ENCODE measurements at places on chromosomes 11 and 22.

DNA sequence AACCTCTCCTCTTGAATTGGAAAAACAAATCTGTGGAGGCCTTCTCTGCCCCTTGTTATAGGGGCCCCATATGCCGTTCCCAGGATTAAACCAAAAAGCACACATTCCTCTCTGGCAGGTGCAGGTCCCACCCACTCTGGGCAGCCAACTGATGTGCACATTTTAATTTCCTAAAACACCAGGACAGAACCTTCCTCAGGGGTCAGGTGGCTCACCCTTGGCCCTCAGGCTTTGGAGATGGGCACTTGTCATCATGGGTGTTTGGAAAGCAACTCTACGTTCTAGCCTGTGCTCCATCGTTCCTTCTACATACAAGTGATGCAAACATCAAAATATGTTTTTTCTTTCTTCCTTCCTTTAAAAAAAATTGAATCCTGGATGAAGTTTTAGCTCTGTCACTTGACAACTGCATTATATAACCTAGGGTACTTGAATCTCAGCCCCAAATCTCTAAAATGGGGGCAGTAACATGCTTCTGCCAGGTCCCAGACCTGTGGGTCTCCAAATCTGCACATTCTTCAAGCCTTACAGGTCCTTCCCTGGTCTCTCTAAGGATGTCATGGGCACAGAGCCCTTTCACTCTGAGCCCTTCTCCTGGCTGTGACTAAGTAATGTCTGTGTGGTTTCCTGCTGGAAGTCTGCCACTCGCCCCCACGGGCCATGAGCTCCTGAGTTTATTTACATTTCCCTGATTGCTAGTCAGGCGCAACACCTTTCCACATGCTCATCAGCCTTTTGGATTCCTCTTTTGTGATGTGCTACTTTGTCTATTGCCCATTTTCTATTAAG, 43.8 kb downstream of the KCNQ1OT1 start:
- no peak for DNase-seq

DNA sequence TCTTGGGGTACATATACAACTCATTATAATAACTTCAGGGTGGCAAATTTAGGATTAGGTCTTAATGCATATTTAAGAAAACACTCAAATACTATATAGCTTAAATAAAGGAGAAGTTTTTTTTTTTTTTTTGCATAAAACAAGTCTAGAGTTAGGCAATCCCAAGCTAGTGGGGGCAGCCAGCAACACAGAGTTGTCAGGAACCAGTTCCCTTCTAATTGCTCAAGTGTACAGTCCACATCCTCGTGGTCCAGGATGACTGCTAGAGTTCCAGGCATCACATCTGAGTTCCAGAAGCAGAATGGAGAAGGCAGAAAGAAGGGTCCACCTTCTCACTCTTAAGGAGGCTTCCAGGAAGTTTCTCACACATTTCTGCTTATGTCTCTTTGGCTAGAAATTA, 261.9 kb upstream of the PLET1 start:
- no peak for DNase-seq

DNA sequence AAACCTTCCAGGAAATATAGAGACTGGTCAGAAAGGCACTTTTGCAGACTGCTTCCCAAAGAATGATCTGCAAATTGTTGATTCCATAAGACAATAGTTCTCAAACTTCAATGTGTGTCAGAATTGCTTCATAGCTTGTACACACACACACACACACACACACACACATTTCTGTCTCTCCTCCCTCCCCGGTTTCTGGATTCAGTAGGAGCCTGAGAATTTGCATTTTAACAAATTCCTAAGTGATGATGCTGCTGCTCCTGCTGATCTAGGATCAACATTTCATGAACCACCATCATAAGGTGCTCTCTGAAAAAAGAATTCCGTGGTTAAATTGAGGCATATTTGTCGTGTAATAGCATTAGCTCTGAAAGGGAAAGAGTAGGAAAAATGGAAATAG, 35.3 kb upstream of the FZD4 start:
- DNase-seq = peak; percentile 34

GRCh38 chr11:44992181-44992582, 41.5 kb upstream of the TP53I11 start:
- DNase-seq = no peak

- DNase-seq = no peak
Measured at GRCh38 chr22:48784701-48785503, 1042.8 kb downstream of the BRD1 start.

GRCh38 chr11:12275818-12276217, 101.6 kb upstream of the PARVA start:
- no peak for DNase-seq

DNA sequence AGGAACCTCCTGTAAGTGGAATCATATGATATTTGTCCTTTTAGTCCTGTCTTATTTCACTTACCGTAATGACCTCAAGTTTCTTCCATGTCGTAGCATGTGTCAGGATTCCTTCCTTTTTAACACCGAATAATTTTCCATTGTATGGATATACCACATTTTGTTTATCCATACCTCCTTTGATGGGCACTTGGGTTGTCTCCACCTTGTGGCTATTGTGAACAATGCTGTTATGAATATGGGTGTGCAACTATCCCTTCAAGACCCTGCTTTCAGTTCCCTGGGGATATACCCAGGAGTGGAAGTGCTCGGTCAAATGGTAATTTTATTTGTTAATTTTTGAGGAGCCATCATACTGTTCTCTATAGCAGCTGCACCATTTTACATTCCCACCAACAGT, 244.9 kb upstream of the BLID start:
- DNase-seq = no peak

DNA sequence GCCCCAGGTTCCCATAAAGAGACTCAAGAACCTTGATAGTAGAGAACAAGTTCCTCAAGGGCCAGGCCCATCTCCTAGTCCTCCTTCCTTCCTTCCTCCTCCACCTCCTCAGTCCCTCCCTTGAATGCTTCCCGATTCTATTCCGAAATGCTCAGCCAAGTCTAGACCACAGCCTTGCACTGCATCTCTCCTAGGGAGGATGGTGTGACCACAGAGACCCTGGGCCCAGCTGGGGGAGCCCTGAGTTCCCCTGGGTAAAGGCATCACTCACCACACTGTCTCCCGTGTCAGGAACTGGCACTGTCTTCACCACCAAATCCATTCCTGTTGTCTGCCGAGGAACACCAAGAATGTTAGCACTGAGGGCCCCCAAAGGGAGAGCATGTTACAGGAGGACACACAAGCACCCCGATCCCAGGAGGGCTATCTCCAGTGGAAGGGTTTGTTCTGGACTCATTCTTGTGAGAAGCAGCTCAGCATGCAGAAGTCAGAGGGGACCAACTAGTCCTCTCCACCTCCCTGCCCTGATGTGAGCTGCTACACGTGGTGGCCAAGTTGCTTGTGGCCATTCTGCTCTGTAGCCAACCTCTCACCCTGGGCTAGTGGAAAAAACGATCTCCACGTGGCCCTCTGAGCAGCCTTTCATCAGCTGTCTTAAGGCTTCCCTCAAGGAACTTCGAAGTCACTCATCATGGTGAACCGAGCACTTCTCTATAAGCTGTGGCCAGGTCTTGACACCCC, 8.7 kb downstream of the IFT27 start:
- DNase-seq = no peak

DNA sequence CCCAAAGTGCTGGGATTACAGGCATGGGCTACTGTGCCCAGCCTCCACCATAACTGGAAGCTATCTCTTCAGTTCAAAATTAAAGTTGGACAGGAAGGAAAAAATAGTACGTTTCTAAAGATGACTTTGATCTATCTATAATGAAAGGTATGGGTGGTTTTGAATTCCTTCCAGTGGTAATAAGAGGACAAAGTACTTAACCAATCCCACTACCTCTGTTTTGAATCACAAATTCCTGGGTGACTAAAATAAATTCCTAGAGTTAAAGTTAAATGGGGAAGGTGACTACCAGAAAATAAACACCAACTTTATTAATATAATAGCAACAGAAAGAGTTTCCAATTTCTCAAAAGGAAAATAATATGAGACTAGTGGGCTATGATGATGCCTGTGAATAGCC, 9.1 kb downstream of the PHF5A start:
- DNase-seq = no peak

DNA sequence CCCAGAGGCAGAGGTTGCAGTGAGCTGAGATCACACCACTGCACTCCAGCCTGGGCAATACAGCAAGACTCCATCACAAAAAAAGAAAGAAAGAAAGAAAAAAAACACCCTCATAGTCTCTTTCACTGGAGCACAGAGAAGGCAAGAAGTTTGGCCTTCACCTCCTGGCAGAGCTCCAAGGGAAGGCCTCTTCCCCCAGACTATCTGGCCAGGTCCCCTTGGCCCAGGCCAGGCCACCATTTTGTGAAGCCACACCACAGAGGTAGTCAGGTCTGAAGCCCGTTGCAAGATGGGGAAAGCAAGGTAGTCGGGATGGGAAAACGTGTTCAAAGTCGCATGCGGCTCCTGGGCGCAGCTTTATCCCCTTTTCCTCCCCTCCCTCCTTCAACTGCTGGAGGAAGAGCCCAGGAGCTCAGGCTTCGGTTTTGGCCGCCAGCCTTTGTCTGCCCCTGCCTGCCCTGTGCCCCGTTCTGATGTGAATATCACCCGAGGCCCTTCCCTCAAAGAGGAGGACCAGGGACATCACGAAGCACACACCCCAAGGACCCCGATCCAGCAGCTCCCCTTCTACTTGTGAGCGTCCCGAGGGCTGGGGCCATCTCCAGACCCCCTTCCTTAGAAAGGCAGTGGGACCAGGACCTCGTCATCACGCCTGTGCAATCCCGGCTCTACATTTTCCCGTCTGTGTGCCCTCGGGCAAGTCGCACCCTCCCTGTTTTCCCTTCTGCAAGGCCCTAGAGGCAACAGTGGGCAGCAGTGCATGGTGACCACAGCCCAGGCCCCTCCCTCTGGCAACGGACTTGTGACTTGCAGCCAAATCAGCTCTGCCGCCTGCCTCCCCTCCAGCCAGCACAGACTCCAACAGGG, 17.7 kb downstream of the CABP7 start:
- DNase-seq = no peak

DNA sequence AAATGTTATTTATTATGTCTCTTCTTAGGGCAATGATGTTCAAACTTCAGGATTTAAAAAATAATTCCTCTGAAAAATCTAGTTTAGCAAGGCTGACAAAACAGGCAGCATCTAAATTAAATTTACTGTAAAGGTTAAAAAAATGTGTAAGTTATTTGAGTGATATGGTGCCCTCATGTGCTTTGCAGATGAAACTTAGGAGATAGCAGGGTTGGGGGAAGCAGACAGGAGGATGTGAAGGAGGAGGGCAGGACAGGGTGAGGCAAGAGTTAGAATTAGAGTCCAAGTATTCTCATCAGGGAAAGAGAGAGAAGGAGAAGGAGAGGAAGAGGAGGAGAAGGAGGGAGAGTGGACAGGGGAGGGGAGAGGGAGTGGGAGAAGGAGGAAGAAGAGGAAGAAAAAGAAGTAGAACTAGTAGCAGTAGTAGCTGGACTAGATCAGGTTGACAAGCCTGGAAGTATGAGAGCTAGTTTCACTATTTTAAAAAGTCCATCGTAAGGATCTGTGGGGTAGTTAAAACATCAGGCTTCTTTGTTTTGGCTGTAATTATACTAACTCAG, 141.2 kb upstream of the SESN3 start:
- DNase-seq = no peak

DNA sequence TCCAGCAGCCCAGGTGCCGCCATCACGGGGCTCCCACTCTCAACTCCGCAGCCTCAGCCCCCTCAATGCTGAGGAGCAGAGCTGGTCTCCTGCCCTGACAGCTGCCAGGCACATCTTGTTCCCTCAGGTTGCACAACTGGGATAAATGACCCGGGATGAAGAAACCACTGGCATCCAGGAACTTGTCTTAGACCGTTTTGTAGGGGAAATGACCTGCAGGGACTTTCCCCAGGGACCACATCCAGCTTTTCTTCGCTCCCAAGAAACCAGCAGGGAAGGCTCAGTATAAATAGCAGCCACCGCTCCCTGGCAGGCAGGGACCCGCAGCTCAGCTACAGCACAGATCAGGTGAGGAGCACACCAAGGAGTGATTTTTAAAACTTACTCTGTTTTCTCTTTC, at the start of gene SAA1:
SAA1 (plus strand) TSS at position 316 of the 400 bp plus-strand sequence. CDS start 624 bp downstream, outside the sequence.
- DNase-seq = no peak

- no peak for DNase-seq
Measured at GRCh38 chr22:48228468-48228867, 1466.0 kb downstream of the TBC1D22A start.

DNA sequence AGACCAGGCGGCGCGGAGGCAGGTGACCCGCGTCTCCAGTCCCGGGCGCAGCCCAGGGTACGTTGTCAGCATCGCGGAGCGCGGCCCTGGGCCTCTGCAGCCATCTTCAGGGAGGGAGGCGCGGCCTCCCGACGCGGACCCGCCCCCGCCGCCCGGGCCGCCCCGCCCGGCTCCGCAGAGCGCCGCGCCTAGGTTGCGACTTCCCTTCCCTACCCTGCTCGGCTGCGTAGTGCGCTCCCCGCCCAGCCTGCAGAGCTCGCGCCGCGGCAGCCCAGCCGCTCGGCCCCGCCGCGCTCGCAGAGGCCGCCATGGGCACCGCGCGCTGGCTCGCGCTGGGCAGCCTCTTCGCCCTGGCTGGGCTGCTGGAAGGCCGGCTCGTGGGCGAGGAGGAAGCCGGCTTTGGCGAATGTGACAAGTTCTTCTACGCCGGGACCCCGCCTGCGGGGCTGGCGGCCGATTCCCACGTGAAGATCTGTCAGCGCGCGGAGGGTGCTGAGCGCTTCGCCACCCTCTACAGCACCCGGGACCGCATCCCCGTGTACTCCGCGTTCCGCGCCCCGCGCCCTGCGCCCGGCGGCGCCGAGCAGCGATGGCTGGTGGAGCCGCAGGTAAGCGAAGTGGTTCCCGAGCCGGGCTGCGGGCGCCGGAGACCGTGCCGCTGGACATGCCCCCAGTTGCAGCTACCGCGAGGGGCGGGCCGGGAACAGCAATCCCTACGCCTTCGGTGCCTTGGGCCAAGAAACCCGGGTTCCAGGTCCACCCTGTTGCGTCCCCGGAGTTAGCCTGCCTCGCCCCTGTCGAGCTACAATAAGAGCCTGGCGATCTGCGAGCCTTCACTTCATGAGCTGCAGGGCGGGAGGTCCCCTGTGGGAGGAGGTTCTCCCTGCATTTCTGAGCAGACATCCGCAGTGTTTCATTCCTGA, at the start of gene ENDOD1:
ENDOD1 (plus strand) TSS at position 227 of the 923 bp plus-strand sequence; CDS start at position 309, 82 bp downstream.
- DNase-seq = peak; percentile 69

DNA sequence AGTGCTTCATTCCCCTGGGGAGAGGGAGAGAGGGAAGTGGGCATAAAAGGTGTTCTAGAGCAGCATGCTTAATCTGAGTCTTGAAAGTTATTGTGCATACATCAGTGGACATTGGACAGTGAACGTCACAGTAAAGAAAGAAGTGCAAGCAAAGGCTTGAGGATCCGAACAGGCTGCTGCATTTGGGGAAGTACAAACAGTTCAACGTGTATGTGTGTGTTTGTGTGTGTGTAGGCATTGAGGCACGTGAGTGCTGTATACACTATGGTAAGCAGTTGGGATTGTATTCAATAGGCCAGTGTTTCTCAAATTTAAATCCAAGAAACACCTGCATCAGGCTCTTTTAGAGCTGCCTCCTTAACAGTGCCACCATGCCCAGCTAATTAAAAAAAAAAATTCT, 10.4 kb upstream of the EIF3M start:
- DNase-seq = no peak

DNA sequence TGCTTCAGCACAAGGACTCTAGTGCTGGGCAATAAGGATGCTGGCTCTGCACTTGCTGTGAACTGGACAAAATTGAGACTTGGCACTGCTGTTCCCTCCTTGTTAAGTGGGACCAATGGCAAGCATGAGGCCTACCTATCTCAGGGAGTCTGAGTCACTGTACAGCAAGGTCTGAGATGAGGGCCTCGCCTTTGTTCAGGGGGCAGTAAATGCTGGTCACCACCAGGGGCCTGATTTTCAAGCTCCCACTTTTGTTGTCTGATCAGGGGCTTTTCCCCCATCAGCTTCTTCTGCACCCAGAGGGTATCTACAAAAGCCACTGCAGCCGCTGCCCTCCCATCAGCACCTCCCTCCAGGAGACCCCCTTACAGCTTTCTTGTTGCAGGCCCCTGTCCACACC, 22.8 kb downstream of the DHCR7 start:
- no peak for DNase-seq
